Lung (tissue), 17 donors: ENCODE measurements at places on chromosomes 5 and 9. TPM values are rescaled to one million over a fixed set of nuclear protein-coding genes. Genes with fewer than 3 reads are reported as not detected.

The LRRC26 gene
- 0.77 TPM for total RNA-seq

The ADAMTSL2 gene
- total RNA-seq: 20.6 TPM

The C6 gene
- 33.0 TPM for total RNA-seq

The SPAAR gene
- 3.7 TPM for total RNA-seq

The SECISBP2 gene
- 112 TPM for total RNA-seq

The GRIN1 gene
- 0.49 TPM for total RNA-seq

The GOLGA2 gene
- 137 TPM for total RNA-seq

The SPEF2 gene
- 16.9 TPM for total RNA-seq

The NPR3 gene
- 86.9 TPM for total RNA-seq

The FOXE1 gene
- 0.06 TPM for total RNA-seq

The ZFR gene
- 91.8 TPM for total RNA-seq

The F2RL1 gene
- total RNA-seq: 19.2 TPM

The PCDHGA7 gene
- total RNA-seq: 2.9 TPM

The GALNT12 gene
- total RNA-seq: 35.0 TPM

The PFN3 gene
- total RNA-seq: not detected

The NR4A3 gene
- total RNA-seq: 11.7 TPM

DNA sequence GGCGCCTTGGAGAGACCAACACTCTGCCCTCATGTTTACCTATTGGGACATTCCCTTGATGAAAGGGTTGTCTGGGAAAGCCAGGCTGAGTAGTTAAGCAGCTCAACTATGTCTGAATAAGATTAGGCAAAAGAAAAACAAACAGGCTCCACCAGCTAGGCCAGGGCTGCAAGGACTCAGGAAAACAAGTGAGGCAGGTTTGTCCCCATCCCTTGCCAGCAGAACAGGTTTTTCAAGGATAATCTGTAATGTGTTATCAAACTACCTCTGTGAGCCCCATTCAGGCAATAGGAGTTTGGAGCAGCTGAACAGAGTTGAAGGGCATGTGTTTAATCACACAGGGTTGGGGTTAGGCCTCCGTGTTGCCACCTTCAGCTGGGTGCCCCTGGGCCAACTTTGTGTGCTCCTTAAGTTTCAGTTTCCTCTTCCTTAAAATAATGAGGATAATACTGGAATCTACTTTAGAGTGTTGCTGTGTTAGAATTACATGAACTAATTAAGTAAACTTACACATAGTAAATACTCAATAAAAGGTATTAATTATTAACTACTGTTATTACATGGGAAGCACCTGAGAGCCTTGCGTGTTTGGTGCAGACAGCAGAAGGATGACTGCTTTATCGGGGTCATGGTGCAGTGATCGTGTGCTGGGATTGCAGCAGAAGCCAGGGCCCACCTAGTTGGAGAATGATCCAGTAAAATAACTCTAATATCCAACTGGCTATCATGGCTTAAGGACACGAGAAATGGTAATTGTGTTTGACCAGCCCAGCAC, 72.1 kb upstream of the ATP10B start:
- peak; percentile 73 for DNase-seq

DNA sequence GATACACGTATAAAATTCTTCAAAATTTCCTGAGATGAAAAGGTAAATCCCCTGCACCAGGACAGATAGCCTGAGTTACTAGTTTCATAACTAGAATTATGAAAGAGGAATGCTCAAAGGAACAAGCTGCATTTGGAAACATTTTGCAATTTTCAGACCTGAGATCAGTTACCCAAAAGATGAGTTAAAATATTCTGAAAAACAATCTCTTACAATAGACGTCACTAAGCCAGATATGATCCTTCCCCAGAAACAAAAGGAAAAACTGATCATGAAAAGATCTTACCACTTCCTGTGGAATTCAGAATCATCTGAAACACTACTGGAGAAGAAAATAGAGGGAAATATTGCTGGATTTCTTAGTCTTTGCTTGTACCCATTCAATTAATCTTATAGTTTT, 204.7 kb downstream of the ARRDC3 start:
- DNase-seq: no peak

- DNase-seq: no peak
These were observed 14.4 kb downstream of the TRPM3 start for GRCh38 chr9:71106992-71107391.

DNA sequence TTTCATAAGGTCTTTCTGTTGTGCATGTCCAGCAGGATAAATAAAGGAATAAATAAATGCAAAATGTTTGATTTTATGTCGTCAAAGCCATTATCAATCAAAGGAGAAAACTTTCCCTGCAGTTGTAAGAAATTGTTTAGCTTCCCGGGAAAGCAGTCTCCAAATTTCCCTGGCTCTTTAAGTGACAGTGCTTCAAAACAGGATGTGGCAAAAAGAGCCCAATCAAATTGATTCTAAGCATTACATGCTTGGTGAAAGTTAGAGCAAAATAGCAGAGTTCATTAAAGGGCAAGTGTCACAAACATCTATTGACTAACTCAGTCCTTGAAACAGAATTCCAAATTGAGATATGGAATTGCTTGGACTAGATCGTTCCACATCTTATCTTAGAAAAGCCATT, 704.1 kb downstream of the PRELID2 start:
- DNase-seq: no peak

GRCh38 chr5:41410737-41411136, 99.7 kb downstream of the PLCXD3 start:
- DNase-seq: no peak

- DNase-seq: no peak
These were observed 170.9 kb downstream of the FRMD3 start for GRCh38 chr9:83367326-83367725.

DNA sequence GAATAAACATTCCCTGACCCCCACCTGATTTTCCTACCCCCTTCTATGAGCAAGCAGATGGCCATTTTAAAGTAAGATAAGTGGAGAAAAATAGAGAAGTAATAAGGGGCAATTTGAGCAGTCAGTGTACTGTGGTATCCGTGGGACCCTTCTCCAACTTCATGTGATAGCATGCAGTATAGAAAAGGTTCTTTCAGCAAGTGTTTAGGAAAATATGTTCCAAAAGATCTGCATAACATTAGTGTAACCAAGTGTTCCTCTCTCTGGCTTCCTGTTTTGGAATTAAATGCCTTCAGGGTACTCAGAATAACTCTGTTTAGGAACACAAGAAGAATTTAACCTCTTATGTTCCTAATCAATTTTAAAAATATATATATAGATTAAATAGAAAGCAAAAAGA, 134.9 kb downstream of the ATG10 start:
- DNase-seq: no peak

GRCh38 chr5:36279054-36279698, 22.5 kb downstream of the RANBP3L start:
- DNase-seq: no peak

- DNase-seq: no peak
These were observed 86.0 kb downstream of the PAX5 start for GRCh38 chr9:36948051-36948450.

GRCh38 chr5:1343315-1343751, 1.6 kb downstream of the CLPTM1L start:
- peak; percentile 45 for DNase-seq

DNA sequence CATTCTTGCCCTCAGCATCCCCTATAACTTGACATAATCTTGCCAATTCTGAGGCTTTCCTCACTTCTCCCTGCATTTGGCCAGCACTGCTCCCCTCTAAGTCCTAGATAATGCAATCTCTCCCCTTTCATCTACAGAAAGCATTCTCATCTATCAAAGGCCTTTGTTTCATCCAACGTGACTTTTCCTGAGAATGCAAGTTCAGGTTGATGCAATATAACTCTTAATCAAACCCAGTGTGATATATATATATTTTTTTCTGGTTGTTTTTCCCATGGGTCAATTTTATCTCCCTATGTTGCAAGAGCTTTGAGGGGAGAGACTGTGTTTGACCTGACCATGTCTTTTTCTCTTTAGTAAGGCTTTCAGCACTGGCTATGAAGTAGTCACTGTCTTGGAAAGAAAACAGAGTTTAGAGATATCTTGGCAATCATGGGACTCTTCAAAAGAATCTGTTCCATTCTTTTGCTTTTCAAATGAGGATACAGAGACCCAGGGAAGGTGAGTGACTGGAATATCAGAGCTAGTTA, 268.6 kb downstream of the TRPM3 start:
- DNase-seq: no peak

DNA sequence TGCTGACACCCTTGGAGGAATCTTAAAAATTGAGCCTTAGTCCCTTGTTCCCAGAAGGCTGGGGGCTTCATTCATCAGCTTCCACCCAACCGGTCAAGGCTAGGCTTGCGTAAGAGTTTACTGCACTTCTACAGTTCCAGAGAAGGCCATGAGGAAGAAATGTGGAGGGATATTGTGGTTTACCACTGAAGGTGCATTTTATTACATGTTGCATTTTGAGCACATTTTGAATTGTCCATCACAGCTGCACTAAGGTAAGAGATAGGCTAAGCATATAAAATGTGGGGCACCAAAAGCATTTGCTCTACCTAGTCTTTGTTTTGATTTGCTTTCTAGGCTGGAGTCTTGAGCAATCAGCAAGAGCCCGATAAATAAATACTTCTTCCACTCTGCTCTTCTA, 167.1 kb upstream of the PAPPA start:
- no peak for DNase-seq

DNA sequence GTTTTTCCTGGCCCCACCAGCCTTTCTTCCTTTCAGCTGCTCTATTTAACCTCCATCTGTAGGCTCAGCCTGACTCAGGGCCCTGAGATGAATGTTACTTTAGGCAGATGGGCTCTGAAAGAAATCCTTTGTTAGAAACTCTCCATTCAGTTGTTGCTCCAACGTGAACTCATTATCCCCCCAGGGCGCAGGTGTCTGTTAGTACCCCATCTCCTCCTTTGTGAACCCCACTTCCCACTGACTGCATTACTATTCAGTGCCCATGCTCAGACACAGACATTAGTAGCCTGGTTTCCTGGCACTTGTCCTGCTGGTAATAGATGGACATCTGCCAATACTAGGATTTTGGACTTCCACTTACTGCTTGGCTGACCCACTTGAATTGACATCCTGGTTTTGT, 1271.6 kb downstream of the PTPRD start:
- no peak for DNase-seq

- peak; percentile 12 for DNase-seq
These were observed 199.1 kb downstream of the KDM4C start for GRCh38 chr9:6956879-6957278.

- DNase-seq: no peak
These were observed 53.4 kb downstream of the RNF145 start for GRCh38 chr5:159155960-159156359.

GRCh38 chr5:111668477-111669414, 88.2 kb downstream of the NREP start:
- peak; percentile 62 for DNase-seq

GRCh38 chr9:116450378-116451139, 236.5 kb upstream of the TRIM32 start:
- peak; percentile 43 for DNase-seq

DNA sequence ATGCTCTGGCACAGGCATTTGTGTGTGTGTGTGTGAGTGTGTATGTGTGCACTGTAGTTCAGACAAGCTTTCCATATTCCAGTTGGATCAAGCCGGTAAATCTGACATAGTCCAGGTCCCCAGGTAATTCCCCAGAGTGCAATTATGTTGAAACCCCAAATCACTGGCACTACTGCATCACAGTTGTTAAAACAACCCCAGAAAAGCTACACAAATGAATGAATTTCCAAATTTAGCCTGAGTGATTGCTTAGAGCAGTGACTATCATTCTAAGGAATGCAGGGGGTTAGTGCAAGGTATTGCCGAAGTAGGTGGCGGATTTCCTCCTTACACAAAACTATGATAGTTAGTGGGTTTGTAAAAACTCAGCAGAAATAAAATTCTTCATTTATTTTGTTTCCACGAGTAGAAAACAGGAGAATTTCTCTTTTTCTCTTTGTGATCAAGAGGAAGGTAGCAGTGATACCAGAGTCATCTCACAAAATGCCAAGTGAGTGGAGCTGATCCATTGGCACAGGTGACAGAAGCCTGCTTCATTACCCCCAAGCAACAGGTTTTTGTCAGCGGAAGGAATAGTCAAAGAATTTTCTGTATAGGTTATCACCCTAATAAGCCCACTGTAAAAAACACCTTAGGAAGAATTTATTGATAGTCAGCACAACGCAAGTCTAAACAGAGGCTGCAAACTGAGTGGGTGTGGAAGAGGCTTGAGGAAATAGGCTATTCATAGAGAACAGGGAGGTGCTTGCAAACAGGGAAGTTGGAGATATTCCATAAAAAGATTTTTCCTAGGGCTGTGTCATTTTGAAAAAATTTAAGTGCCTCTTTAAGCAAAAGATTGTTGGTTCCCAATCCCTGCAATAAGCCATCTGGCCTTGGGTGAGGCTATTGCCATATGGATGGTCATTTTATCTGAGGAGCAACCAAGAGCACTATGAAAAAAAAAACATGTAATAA, 385.1 kb downstream of the CHSY3 start:
- DNase-seq: no peak

GRCh38 chr5:142097681-142098080, 10.9 kb upstream of the NDFIP1 start:
- DNase-seq: no peak

- no peak for DNase-seq
These were observed 155.7 kb upstream of the SH3GL2 start for GRCh38 chr9:17422994-17423680.

DNA sequence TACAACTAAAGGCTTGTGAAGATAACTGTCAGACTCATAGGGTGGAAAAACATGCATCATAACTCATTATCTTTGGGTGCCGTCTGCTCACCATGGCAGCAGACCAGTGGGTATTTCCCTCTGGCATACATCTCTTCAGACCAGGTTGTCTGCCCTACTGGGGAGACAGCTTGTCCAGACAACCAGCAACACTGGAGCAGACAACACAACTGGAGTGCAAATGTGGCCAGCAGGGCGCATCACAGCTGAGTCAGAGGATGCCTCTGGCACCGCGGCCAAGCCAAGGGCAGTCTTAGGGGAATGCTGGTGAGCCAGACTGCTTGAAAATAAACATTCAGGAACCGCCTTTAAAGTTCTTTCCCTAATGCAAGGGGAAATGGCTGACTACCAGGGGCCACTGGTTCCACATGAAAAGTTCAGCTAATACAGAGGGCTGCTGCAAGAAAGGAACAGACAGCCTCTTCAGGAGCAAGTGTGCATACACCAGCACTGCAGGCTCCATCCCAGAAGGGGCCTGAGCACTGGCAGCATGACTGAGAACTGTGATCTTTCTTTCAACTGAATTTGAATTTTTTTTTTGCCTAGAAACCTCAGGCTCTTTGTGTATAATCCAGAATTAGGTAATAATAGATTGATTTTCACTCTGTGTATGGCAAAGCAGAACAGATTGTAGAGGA, 77.3 kb downstream of the MAMDC2 start:
- no peak for DNase-seq

GRCh38 chr5:125375143-125375542, 628.7 kb upstream of the ZNF608 start:
- no peak for DNase-seq

- no peak for DNase-seq
These were observed 671.3 kb downstream of the LRRC70 start for GRCh38 chr5:63249960-63250359.

DNA sequence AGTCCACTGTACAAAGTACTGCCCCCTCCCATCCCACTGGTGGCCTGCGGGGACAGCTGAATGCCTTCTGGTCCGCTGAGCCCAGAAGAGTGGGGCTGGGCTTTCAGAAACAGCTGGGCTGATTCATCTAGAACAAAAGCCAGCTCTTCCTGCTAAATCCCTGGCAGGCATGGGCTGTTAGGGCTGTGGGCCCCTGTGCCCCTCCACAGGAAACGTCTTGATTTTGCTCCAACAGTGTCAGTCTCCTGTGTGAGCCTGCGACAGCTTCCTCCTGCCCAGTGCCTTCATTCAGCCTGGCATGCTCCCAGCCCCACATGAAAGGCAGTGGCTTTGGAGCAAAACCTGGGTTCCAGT, 6.9 kb upstream of the GSN start:
- peak; percentile 73 for DNase-seq
